ENCODE measurements at places on chromosomes 2 and 18.

GRCh38 chr2:133809485-133809884 is 241.2 kb upstream of the NCKAP5 start:
- H3K27me3 ChIP-seq: no peaks in the 10 kb centered on the region
- no peak overlapping the region for H3K27ac ChIP-seq
- no peaks in the 10 kb centered on the region for H3K4me1 ChIP-seq
- no peak for DNase-seq
- no peak overlapping the region for H3K4me3 ChIP-seq

DNA sequence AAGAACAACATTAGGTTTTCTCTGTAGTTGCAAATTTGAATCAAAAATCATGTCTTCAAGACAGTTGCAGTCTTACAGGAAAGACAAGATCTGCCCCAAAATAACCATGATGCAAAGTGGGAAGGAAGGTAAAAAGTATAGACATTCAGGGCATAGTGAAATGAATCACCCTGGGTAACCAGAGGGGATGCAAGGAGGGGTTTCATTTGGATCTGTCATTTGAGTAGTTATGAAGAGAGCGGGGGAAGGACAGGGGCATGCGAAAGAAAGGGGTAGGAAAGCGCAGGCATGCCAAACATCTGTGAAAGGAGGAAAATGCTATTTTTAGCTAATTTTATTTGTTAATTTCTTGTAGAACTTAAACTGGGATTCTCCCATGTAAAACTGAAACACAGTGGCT is 219.1 kb upstream of the BOD1L2 start:
- no peaks in the 10 kb centered on the region for H3K4me1 ChIP-seq
- H3K27ac ChIP-seq: no peak overlapping the region
- no peak overlapping the region for H3K4me3 ChIP-seq
- H3K27me3 ChIP-seq: no peaks in the 10 kb centered on the region
- no peak for DNase-seq
- H3K36me3 ChIP-seq: no peaks in the 10 kb centered on the region

DNA sequence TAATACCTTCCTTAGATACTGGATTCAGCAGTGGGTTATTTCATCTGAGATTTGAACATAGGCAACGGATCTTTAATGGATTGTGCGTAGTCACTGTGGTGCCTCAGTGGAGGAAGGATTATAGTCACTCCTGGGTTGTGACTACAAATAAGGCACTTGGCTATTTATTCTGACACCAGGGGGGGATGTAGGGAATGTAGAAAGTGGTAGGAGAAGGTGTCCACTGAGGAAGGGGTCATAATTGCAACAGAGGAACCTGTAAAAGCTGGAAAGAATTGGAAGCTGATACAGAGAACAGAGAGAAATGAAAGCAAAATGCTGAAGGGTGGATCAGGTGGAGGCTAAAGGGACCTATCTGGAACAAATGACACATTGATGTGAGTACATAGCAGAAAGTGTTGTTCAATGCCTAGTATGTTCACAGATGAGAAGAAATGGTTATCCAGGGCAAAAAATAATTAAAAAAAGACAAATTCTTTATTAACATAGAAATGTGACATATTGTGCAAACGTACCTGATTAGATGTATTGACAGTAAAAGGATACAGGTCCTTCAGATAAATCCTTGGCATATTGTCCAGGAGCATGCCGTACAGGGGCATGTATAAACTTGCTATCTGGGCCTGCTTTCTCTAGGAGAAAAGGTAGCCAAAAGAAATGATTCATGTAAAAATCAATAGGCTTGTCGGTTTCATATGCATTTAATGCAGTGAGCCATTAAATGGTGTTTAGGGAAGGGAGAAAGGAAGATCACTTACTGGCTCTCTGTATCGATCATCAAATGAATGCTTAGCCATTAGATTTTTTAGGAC is 91.2 kb upstream of the CCDC195 start:
- H3K4me3 ChIP-seq: no peak overlapping the region
- H3K27me3 ChIP-seq: no peaks in the 10 kb centered on the region
- no peak overlapping the region for H3K27ac ChIP-seq
- H3K36me3 ChIP-seq: no peaks in the 10 kb centered on the region
- no peaks in the 10 kb centered on the region for H3K4me1 ChIP-seq

GRCh38 chr2:64785245-64785644 is 131.5 kb upstream of the SERTAD2 start:
- no peaks in the 10 kb centered on the region for H3K27me3 ChIP-seq
- no peaks in the 10 kb centered on the region for H3K4me1 ChIP-seq
- H3K36me3 ChIP-seq: no peaks in the 10 kb centered on the region
- H3K27ac ChIP-seq: no peak overlapping the region

- H3K36me3 ChIP-seq: no peaks in the 10 kb centered on the region
- DNase-seq: no peak
- H3K27me3 ChIP-seq: no peaks in the 10 kb centered on the region
- H3K4me1 ChIP-seq: no peaks in the 10 kb centered on the region
- H3K27ac ChIP-seq: no peak overlapping the region
These were observed 35.8 kb downstream of the AQP12A start for GRCh38 chr2:240727439-240727838.

DNA sequence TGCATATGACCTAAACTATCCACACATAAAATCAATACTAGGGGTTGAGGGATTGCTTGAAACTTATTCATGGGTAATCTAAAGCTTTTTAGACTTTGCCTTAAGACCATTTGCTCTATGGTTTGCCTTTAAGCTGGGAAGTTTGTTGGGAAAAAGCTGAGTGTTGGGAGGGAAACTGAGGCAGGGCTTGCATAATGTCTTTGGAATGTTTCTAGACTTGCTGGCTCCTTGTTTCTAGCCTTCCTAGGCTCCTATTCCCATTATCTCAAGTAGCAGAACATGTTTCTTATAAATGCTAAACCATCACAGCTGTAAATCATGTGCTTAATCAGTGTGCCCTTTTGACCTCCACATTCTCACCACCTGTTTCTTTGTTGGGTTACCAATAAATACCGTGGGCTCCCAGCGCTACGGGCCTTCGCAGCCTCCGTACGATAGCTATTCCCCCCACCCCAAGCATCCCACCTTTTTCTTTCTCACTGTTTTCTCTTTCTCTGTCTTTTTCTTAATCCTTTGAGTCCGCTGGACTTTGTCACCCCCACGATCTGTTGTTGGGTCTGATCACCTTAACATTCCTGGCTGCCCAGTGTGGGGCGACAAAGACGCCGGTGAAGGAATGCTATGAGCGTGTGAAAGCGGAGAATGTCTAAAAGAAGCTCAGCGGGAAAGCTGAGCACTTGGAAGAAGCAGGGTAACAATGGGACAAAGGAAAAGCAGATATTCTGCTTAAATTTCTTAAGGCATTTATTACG is 49.4 kb upstream of the CWC22 start:
- H3K4me1 ChIP-seq: no peaks in the 10 kb centered on the region
- DNase-seq: no peak
- no peak overlapping the region for H3K27ac ChIP-seq
- H3K36me3 ChIP-seq: no peaks in the 10 kb centered on the region
- H3K4me3 ChIP-seq: no peak overlapping the region
- H3K27me3 ChIP-seq: no peaks in the 10 kb centered on the region
